NCI-H1092 (cell line): ENCODE measurements at places on chromosomes 6 and 20.
A peak's percentile ranks its signal among the peaks of the same experiment; 100 is the strongest.

- peak; percentile 10 for DNase-seq
Observed at GRCh38 chr6:41638002-41638934, at the start of gene MDFI. MDFI (plus strand) TSS chr6:41638468; CDS start chr6:41638750, 282 bp downstream.

DNA sequence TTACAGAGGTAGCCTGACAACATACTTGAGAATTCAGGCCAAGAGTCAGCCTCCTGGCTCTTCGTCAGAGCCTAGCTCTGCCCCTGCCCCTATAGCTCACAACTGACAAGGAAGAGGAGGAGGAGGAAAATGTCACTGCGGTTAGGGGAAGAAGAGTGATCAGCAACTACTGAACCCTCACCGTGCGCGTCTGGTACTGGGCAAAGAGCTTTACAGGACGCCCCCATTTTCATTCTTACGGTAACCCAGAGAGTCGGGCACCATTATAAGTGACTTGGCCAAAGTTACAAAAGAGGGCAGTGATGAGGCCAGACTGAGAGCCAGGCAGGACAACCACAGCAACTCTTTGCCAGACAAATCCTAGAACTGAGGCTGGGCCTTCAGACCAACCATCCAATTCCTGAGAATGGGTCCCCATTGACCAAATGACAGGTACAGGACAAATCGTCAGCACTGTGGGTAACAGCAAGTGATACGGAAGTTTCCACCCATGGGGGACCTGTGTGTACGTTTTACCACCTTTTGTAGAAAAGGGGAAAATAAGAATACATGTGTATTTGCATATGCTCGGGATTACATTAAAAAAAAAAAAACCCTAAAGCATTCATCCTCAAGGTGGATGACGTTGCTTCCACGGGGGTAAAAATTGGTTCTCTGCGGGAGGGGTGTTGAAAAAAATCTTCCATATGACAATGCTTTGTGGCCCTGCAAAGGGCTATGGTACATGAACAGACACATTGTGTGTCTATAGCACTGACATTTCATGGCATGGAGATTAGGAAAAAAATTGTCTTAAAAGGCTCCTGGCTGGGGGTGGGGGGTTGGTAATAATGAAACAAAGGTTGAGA is 118.0 kb downstream of the NFATC2 start:
- no peak for DNase-seq

DNA sequence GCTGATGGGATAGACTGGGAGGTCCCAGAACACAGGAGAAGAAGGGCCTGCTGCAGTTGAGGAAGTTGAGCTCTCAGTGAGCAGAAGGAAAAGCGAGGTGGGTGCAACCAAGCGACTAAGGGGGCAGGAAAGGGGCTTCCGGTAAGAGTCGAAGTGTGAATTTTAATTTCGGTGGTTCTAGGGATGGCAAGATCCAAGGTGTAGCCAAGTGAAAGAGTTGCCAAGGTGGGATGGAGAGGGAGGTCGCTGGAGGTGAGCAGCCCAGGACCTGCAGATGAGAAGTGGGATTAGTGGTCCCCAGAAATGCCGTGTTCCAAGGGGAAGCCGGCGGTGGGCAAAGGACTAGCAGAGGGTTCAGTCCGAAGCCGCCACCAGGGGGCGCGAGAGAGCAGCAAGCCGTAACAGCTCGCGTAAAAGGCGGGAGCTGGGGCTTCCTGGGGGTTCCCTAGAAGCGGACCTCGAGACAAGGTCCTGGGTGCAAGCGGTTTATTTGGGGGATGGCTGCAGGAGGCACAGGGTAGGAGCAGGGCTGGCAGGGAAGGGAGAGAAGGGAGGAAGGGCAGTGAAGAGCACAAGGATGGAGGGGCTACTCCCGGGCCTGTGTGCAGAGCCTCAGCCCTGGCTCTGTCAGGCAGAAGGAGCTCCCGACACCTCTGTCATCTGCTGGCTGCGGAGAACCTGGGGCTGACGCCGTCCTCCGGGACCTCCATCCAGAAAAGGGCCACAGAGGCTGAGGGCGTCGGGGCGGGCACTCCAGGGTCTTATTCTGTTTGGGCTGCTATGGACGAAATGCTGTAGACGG is 103.6 kb downstream of the PAX1 start:
- no peak for DNase-seq

GRCh38 chr6:14882394-14883026 is 363.4 kb upstream of the JARID2 start:
- no peak for DNase-seq

DNA sequence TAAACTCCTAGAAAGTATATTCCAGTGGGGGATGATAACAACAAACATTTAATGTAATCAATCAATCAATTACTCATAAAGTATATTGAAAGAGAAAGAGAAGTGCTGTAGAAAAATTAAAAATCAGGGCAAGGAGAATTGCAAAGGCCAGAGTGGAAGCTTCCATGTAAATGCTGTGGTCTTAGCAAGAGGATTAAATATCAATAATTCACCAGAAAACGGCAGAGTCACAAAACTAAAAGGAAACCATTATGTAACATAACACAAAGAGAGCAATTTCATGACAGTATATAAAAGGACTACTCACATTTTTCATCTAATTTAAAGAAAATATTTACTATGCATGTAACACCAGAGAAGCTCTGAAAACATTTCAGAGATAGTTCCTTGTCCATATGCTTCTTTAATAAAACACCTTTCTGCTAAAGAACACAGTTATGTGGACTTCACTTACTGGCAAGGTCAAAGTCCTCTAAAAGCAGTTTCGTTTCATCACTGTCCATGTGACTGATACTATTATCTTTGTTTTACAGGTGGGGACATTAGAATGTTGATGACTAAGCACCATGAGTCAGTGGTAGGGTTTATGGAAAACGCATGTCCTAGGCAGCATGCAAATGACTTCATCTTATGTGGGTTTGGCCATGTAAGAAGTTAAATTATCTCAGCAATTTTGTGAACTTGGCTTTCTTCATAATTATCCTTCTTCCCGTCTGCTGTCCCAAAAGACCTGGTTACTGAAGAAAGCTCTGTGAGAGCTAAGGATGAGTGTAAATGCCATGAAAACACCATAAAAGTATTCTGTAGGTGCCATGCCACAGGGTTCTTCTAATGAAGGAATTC is 185.8 kb upstream of the TENT5A start:
- no peak for DNase-seq

DNA sequence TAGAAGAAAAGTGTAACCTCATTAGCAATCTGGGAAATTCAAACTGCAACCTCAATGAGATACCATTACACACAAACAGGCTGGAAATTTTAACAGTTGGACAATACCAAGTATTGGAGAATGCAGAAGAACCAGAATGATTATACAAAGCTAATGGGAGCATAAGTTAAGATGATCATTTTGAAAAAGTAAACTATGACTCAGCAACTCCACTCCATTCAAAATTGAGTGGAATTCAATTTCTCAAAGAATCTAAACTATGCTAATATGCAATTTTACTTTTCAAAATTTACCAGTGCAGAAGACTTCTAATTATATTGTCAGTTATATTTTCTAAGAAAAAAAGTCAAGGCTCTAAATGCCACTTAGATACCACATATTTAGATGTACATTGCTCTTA is 17.2 kb downstream of the GPLD1 start:
- no peak for DNase-seq

DNA sequence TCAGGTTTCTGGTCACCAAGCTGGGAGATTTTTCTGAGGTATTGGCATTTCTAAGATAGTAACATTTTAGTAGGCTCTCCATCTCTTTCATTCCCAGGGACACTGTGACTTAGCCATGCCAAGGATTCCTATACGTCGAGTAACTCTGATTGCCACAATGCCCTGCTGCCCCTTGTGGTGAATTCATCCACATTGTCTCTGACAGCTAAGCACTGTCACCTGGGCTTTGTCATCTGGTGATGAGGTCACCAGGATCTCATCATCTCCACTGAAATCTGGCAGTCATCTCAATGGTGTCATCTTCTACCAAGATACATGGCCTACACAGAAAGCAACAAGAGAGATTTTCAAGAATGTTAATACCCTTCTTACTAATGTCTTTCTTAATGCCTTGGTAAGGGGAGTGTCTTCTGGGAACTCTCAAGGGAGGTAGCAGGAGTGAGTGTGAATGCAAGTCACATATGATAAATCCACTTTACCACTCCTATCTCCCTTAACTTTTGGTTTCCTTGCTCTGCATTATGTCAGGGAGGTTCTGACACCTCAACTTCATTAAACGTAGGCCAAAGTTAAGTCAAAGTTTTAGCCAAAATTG is 246.7 kb downstream of the CD109 start:
- no peak for DNase-seq

DNA sequence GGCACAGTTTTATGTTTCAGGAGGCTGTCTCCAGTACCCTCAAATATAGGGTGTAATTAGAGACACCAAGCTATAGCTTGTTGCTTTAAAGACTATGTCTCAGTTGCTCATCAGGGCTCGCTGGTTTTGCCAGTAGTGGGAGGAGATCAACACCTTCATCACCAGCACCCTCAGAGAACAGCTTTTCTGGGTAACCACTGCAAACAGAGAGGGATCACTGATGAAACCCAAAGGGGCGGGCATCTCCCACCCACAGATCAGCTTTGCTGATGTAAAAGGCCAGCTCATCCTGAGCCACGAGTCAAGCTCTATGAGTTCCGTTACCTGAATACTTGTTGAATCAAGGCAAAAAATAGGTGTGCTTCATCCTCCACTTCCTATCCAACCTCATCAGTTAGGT is 187.7 kb downstream of the AIG1 start:
- DNase-seq = no peak

- no peak for DNase-seq
Observed at GRCh38 chr6:33974030-33974429, 170.2 kb upstream of the MLN start.

- no peak for DNase-seq
Observed at GRCh38 chr20:30892541-30893345, 364.7 kb upstream of the DEFB115 start.

- DNase-seq = no peak
Observed at GRCh38 chr6:14857501-14857900, 388.4 kb upstream of the JARID2 start.

DNA sequence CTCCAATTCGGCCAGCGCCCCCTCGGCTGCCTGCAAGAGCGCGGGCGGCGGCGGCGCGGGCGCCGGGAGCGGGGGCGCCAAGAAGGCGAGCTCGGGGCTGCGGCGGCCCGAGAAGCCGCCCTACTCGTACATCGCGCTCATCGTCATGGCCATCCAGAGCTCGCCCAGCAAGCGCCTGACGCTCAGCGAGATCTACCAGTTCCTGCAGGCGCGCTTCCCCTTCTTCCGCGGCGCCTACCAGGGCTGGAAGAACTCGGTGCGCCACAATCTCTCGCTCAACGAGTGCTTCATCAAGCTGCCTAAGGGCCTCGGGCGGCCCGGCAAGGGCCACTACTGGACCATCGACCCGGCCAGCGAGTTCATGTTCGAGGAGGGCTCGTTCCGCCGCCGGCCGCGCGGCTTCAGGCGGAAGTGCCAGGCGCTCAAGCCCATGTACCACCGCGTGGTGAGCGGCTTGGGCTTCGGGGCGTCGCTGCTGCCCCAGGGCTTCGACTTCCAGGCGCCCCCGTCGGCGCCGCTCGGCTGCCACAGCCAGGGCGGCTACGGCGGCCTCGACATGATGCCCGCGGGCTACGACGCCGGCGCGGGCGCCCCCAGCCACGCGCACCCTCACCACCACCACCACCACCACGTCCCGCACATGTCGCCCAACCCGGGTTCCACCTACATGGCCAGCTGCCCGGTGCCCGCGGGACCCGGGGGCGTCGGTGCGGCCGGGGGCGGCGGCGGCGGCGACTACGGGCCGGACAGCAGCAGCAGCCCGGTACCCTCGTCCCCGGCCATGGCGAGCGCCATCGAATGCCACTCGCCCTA is 963 bp downstream of the FOXF2 start:
- DNase-seq = no peak
